Activated naive CD8-positive, alpha-beta T cell treated with anti-CD3 and anti-CD28 coated beads, Interleukin-2, amount 50 U/mL, for 24 hours (primary cell): ENCODE measurements at places on chromosomes 2 and 18.

- H3K27ac ChIP-seq, result peak overlapping the region; percentile 91
- H3K4me3 ChIP-seq, result peak overlapping the region; percentile 77
- no peaks in the 10 kb centered on the region for H3K36me3 ChIP-seq
- H3K27me3 ChIP-seq, result peaks cover 32% of the 10 kb centered on the region
Measured at GRCh38 chr2:218895326-218895725, 14.7 kb downstream of the WNT10A start.

DNA sequence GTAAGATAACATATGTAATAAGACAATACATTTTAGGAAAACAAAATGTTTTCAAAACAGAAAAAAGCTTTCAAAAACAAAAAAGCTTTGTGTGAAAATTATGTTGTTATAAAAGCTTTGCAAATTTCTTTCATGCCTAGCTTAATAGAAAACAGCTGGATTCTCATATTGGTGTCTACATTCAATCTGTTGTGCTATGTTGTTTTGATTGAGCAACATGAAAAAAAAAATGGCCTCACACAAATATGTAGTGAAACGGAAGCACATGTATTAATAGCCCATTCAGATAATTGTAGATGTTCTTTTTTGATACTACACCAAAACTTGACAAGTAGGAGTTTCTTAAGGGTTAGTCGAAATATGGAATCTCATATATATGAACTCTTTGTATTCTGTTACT, 197.5 kb downstream of the ZEB2 start:
- H3K36me3 ChIP-seq, result peaks cover 32% of the 10 kb centered on the region
- H3K27ac ChIP-seq, result peak overlapping the region; percentile 94
- DNase-seq, result no peak
- H3K27me3 ChIP-seq, result no peaks in the 10 kb centered on the region

DNA sequence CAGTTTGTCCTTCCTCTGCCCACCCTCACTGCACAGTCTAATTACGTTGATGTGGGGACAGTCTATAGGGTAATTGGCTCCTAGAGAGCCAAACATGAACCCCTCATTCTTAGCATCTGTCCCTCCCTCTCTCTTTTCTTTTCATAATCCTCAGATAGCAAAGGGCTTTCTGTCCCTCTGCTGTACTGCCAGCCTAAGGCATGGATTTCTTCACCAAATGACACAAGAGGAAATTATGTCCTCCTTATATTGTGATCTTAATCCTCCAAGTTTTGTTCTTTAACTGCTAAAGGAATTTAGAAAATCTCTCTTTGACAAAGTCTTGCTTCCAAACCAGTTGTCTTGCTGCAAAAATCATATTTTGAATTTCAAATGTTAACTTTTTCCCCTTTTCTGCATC, 18.5 kb downstream of the ANTXR1 start:
- H3K4me3 ChIP-seq, result no peak overlapping the region
- no peaks in the 10 kb centered on the region for H3K36me3 ChIP-seq
- no peak overlapping the region for H3K27ac ChIP-seq
- DNase-seq, result no peak
- H3K27me3 ChIP-seq, result peaks cover 25% of the 10 kb centered on the region
- H3K4me1 ChIP-seq, result no peaks in the 10 kb centered on the region

DNA sequence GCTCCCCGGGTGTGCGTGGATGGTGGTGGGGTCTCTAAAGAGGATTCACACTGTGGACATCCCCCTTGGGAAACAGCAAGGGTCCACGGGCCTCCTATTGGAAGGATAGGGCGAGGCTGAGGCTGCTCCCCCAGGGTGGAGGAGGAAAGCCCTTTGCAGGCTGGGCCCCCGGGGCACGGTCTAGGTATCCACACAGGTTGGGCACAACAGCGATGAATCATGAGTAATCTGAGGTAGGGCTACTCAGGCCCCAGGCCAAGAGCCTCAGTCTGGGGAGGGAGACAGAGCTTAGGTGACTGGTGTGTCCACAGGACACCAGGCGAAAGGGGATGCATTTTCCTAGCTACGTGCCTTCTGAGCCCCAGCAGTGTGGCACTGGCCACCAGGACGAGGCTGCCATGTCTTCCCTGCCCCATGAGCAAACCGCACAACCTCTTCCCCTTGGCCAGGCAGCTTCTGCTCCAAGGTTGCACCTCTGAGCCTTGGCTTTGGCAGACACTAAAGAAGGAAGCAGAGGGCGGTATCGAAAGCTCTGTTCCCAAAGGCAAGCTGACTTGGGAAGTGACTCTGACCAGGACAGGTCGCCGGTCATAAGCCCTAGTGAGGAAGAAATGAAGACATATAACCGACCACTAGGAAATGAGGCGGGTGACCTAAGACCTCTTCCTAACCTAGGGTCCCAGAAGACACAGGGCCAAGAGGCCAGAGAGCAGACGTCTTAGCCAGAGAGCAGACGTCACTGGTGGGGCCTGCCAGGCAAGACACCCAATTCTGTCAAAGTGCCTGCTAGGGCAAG, 14.6 kb upstream of the SEMA4C start:
- no peak overlapping the region for H3K4me3 ChIP-seq
- no peaks in the 10 kb centered on the region for H3K36me3 ChIP-seq
- no peak overlapping the region for H3K27ac ChIP-seq
- no peaks in the 10 kb centered on the region for H3K27me3 ChIP-seq

- peak overlapping the region; percentile 82 for H3K4me3 ChIP-seq
- H3K27me3 ChIP-seq, result peaks cover 24% of the 10 kb centered on the region
Measured at GRCh38 chr2:238231809-238232208, 8.0 kb downstream of the HES6 start.
